ENCODE measurements at places on chromosomes 7 and 10.

DNA sequence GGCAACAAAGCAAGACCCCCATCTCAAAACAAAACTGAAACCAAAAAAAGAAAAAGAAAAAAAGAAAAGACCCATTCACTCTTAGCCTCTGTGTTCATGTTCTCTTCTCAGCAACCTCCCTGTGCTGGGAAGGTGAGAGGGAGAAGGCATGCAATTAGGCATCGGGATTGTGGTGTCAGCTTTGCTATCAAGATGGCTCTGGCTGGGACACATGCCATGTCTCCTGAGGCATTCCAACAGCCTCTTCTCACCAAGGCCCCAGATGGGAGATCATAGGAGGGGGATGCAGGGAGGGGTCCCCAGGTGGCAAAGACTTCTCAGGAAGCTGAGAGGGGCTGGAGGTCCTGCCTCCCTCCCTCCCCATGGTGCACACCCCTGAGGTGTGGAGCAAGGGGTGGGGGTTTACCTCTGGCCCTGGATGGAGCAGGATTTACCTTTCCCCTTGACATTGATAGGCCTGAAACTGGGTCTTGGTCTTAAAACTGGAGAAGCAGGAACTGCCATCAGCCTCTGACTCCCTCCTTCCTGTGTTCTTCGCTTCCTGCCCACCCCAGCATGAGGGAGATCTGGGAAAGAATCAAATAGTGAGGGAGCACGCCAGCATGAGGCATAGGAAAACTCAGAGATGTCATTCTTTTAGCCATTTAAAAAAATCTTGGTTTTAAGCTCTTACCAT lies 96.2 kb upstream of the DUSP5 start:
- no peak for DNase-seq

- no peak for DNase-seq
These were observed 32.4 kb upstream of the ZNF273 start for GRCh38 chr7:64870656-64871055.

DNA sequence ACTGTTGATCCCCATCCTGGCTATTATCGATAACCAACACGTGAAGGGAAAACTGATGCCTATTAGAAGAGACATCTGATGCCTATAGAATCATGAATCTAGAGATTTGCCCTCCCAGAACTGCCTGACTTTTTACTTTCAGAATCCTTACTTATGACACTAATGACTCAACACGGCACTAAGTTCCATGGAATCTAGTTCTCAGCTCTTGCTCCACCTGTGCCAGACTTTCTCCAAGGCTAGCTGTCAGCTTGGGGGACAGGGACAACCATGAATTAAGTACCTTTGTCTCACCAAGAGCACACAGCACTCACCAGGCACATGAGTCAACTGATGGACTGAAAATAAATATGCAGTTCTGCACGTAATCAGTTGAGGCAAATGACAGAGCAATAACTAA lies 184.2 kb downstream of the FRMD4A start:
- no peak for DNase-seq

DNA sequence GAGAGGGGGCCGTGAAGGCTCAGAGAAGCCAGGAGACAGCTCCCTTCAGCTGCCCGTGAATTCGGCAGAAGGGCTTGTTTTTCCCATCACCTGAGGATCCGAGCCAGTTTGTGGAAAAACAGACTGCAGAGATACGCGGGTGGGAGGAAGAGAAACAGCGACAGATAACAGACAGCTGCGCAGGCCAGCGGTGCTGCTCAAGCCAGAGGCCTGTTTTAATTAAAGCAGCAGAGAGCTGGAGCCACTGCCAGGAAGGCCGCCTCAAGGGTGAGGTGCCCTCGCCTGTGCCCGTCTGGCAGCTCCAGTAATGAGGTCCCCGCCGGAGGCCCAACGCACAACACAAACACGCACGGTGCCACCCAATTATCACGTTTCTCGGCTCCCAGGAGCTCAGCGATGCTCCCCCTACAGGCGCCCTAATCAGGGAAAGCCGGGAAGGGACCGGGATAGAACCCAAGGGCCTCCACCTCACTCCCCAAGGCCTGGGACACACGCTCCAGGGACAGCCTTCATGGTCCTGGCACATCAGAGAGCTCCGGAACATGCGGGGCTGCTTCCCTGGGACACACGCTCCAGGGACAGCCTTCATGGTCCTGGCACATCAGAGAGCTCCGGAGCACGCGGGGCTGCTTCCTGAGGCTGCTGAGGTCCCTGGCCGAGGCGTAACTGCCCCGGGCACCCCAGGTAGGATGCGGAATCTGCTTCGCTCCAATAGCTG lies 60.6 kb upstream of the DNAAF5 start:
- no peak for DNase-seq
